NCI-H2081 treated with DMSO at 0.1 percent for 48 hours (cell line): ENCODE measurements at places on chromosomes 1 and 21.

DNA sequence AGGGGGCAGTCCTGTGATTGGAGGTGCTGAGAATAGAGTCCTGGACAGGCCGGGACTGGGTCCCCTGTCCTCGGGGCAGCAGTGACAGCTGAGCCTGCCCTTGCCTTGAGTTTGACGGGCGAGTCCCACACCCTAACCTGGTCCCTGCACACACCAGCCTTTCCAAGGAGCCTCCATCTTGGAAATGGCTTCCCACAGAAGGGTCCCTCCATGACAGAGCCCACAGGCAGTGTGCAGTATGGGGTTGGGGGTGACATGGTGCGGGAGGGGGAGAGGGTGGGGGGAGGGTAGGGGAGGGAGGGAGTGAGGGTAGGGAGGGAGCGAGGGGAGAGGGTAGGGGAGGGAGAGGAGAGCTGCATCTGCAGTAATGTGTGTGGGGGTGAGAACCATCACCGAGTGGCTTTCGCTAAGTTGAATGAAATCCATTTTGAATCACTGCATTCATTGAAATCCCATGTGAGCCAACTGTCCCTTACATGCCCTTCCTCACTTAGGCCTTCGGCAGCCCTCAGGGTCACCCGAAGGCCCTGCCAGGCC is 10.1 kb upstream of the TMEM52 start:
- DNase-seq: no peak

DNA sequence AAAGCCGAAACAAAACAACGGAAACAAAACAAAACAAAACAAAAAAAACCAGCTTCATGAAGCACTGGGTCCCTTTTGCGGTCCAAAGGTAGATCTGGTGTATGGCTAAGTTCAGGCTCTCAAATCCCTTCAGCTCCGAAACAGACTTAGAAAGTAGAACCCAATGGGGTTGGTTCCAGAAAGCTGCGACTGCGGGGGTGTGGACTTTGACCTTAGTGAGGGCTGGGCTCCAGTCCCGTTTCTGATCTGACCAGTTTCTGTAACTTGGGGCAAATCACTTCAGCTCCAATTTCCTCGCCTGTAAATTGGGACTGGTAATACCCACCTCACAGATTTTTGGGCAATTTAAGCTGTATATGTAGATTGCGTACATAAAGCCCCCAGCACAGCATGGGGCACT is 105.2 kb downstream of the ZSCAN20 start:
- no peak for DNase-seq

GRCh38 chr1:33255347-33256220 is 708 bp upstream of the ZNF362 start:
- no peak for DNase-seq

DNA sequence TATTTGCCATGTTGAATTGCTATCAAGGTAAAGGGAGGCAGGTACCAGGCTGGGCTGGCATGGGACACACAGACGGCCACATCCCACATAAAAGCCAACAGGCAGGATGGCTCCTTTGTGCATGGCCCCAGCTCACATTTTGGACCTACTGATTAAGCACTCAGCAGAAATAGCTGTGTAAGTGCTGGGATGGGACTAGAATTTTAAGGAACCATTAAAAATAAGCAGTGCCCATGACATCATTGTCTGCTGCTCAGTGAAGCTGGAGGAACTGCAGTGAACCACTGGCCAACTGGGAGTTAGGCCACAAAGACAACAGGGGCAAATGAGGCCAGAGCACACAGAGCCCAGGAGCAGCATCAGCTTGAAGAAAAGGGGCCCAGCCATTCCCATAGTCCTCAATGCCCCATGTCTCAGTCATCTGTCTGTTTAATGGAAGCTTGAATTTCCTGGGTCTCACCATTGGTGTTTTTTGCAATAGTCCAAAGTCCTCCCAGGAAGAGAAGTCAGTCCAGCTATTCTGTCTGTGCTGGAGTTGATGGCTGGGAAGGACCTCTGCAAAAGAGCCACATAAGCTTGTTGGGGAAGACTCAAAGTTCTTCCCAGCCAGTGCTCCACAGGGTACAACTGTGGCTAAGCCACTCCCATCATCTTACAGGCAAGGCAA is 45.3 kb upstream of the TNR start:
- no peak for DNase-seq
